ENCODE measurements at places on chromosomes 11 and 22. TPM values are rescaled to one million over a fixed set of nuclear protein-coding genes. Genes with fewer than 3 reads are reported as not detected.

DNA sequence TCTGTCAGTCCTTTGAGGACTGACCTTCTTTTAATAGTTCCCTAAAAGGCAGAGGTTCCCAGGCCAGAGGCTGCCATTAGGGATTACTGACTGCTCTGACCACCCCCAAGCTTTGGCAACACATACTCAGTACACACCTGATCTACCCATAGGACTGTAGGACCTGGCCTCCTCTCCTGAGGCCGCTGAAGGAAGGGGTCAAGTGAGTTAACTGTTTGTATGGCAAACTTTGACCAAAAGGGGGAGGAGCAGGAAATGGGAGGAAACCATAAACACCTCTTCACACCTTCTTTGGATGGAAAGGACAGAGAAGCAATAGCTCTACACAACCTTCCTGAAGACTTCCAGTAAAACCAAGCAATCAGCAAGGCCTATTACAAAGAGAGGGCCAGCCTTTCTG lies 104.0 kb downstream of the APOL5 start:
- no peak for DNase-seq

DNA sequence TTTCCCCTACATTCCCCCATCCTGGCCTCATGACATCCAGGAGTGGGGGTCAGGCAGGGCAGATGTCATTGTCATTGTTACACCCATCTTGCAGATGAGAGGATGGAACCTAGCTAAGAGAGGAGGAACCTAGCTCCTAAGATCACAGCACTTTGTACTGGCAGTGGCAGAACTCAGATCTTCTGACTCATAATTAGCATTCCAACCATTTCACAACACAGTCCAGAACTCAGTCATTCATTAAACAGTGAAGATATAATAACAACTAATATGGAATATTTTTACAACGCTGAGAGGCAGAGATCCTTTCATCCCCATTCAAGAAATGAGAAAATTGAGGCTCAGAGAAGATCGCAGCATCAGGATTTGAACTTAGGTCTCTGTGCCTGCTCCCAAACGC lies 127.8 kb downstream of the CHST1 start:
- no peak for DNase-seq

SUSD2 gene
- total RNA-seq, result under 0.01 TPM

- DNase-seq, result no peak
These were observed 30.6 kb upstream of the ATXN10 start for GRCh38 chr22:45640941-45641621.

DNA sequence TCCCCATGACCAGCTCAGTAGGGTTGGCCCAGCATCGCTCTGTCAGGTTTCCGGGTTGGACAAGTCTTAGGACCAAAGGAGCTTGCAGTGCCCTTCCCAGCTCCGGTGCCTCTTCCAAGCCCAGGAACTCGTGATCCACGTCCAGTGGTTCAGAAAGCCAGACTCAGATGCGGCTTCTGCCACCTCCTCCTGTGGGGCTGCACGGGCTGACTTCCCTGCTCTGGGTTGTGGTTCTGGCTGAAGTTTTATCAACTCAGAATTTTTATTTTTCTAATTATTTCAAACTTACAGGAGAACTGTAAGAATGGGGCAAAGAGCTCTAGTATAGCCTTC lies 85.0 kb downstream of the BCR start:
- no peak for DNase-seq

GRCh38 chr11:113651023-113651422 lies 55.1 kb downstream of the TMPRSS5 start:
- no peak for DNase-seq

MIOX gene
- not detected for total RNA-seq

DNA sequence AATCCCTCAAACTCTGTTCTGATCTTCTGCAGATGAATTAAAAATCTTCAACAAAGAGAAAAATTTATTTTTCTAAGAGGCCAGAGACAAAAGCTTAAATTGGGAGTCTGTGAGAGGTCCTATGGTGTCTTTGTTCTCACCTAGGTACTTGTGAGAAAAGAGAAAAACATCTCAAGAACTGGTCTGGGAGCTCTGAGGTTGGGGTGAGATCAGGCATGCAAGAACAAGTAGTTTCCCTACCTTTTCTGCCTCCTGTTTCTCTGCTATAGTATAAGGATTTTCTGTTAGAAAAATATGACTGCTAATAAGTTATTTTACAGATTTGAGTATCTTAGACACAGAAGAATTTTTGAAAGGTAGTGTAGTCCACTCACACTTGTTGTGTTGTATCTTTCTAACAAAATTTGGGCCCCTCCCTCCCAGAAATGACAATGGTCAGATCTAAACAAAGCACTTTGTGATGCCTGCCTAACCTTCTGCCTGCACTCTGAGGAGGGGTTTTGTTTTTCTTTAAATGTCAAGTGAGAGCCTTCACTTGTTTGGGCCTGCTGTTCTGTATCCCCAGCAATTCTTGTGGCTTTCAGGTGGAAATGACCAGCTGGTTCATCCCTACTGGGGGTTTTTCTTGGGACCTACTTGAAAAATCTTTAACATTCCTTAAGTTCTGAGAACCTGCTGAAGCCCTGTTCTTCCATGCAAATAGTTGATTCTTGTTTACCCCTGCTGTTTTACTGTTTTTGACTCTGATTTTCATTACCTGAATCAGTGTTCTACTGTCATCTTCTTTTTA lies 13.6 kb upstream of the OR51S1 start:
- DNase-seq, result no peak

GRCh38 chr11:125326126-125326525 lies 161.6 kb downstream of the PKNOX2 start:
- DNase-seq, result no peak

PRRG4 gene
- under 0.01 TPM for total RNA-seq

PICALM gene
- 1,205 TPM for total RNA-seq

GRCh38 chr11:28606930-28607329 lies 498.7 kb downstream of the METTL15 start:
- no peak for DNase-seq

ZFPL1 gene
- 11.8 TPM for total RNA-seq

GRCh38 chr11:76008474-76008873 lies 193.5 kb downstream of the UVRAG start:
- DNase-seq, result no peak

GRCh38 chr11:697811-698311 lies 2.2 kb downstream of the TMEM80 start:
- no peak for DNase-seq

GRCh38 chr11:6735306-6735705 lies 36.5 kb downstream of the OR2AG2 start:
- DNase-seq, result no peak

DNA sequence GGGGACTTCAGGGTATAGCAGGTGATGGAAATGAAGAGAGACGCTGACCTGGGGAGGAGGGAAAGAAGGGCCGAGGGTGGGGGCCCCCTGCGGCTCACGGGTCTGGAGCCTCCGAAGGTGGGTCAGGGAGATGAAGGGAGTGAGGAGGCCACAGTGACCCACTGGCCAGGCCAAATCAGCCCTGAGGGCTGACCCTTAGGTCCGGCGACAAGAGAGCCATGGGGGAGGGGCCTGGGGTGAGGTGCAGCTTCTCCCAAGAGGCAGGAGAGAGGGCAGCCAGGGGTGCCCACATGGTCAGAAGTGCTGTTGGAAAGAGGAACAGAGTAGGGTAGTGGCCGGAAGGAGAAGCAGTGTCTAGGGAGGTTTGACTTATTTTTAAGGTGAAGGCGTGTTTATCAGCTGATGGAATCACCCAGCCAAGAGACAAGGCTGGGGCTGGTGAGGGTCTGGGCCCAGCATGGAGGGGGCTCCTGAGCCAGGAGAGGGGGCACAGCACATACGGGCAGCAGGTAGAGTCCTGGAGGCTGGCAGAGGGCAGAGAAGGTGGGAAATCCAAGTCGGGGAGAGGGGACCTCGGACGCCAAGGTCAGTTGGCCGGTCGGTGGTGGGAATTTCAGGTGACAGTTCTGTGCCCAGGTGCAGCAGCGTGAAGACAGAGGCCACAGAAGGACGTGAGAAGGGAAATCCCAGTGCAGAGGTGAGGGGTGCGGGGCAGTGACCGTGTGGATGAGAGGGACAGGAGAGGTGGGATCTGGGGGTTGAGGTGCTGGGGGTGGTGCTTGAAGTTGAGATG lies 49.0 kb downstream of the LINC01488 start:
- no peak for DNase-seq

- no peak for DNase-seq
These were observed 2.0 kb downstream of the MYH9 start for GRCh38 chr22:36385491-36386350.

DNA sequence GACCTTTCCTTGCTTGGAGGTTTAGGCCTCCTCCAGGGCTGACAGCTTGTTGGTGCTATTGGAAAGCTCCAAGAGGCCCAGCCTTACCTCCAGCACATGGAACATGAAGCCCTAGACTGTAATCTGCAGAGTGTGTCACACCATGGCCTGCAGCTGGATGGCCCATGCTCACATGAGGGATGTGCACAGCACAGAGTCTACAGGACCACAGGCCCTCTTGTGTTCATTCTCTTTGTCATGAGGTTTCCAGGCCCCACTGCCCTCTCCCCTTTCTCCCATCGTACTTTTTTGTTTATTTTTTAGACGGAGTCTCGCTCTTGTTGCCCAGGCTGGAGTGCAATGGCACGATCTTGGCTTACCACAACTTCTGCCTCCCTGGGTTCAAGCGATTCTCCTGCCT lies 10.0 kb downstream of the FADS1 start:
- no peak for DNase-seq

PAAF1 gene
- total RNA-seq, result 7.3 TPM

DNA sequence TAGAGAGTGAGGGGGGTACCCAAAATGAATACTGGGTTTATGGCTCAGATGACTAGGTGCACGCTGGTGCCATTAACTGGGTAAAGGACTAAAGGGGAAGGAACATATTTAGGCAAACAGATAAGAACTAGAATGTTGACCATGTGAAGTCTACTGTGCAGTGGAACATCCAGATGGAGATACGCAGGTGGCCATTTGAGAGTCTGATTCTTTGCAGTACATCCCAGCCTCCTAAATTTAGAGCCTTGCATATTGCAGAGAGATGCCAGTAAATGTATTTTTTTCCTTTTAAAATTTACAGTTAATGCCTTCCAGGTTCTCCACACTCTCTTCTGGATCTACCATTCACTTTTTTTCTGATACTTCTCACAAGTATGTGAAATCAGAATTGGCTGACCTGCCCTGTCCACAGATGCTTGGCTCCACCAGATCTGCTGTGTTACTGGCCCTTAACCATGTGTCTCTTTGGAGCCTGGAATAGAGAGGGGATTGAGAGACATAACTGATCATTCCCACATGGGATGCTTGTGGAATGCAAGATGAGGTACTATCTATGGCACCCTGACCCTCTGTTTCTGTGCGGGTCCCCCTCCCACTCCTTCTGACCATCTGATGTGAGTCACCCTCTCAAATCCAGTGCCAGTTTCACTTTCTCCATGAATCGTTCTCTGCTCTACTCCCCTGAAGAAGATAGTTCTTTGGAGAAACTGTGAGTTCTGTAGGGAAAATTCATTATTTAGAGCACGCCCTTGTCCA lies 77.0 kb upstream of the NCAM1 start:
- no peak for DNase-seq
